Activated T-helper 9 cell treated with anti-CD3 and anti-CD28 coated beads, Interleukin-2, amount 50 U/mL, for 16 hours (primary cell): ENCODE measurements at places on chromosomes 6 and 20.
A peak's percentile ranks its signal among the peaks of the same experiment; 100 is the strongest.

- no peak for DNase-seq
Observed at GRCh38 chr6:83119742-83120300, 52.4 kb downstream of the DOP1A start.

GRCh38 chr6:34663831-34664255 lies 32.7 kb downstream of the ILRUN start:
- DNase-seq = no peak

DNA sequence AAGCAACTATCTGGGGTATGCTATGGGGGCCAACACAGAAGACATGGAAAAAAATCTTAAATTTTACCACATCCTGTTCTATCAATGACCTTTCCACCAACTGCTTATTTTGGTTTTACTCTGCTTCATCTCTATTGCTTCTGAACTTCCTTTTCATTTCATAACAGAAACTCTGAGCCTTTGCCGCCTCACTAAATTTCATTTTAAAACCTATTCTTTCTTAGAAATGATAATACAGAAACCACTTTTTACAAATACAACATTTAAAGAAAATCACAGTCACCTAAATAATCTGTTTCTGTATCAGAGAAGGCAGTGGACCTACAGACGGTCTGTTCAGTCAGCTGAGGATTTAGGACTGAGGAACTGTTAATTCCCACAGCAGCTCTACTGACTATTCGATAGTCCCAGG lies 117.5 kb downstream of the KCNQ5 start:
- no peak for DNase-seq

DNA sequence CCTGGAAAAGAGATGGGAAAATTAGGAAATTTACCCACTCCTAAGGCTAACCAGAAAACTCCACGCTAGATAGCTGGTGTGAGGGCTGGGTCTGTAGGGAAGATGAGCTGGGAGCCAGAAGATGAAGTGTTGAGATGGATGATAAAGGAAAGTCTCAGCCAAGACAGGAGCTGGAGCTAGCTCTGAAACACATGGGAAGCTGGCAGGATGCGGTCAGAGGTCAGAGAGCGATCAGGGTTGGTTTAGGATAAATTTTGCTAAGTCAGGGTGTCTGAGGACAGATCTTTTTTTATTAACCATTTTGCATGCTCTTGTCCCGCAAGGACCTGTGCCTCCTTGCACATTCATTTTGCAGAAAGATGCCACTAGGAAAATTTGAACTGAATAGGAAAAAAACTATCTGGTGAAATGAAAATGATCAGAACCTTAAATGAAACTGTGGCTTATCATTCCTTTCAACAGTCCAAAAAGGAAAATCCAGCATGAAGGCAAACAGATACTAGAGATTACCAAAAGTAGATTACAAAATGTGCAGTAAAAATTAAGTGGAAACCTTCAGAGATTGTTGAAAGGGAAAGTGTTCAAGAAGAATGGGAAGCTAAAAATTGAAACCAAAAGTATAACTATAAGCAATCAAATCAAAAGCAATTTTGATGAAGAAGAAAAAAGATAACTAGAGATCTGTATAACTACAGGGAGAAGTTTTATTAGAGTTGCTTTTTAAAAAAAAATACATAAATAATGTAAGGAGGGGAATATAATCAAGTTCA lies 10.7 kb upstream of the EDN1 start:
- no peak for DNase-seq

DNA sequence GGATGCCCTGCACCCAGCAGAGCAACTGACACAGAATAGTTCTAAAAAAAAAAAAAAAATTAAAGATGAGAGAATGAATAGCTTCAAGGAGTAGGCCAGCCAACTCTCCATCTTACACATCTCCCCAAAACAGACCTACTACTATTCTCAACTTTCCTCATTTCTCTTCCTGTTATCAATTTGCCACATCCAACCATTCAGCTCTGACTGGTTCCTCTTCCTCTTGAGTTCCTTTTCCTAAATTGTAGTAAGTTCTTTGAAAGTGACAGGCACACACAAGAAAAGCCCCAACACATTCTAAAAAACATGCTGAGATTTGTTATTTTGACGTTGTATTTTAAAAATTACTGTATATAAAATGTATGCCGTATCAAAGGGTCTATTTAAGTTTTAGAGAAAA lies 117.2 kb downstream of the PDSS2 start:
- no peak for DNase-seq

- DNase-seq = no peak
Observed at GRCh38 chr20:62297449-62298227, 5.2 kb upstream of the ADRM1 start.

DNA sequence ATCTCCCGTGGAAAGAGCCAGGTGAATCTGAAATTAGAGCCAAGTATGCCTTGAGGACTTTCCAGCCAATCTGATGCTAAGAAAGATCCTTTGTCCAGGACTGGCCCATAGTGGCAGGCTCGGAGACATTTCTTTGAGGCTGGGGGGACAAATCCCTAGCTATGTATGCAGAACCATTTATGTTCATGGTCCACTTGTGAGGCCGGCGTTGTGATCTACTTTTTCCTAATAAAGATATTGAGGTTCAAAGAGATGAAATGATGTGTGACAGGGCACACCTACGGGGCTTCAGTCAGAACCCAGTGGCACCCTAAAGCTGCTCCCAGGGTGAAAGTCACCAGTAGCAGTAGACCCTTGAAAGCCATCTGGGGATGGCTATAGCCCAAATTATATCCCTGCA lies 120.3 kb upstream of the MAFB start:
- no peak for DNase-seq

DNA sequence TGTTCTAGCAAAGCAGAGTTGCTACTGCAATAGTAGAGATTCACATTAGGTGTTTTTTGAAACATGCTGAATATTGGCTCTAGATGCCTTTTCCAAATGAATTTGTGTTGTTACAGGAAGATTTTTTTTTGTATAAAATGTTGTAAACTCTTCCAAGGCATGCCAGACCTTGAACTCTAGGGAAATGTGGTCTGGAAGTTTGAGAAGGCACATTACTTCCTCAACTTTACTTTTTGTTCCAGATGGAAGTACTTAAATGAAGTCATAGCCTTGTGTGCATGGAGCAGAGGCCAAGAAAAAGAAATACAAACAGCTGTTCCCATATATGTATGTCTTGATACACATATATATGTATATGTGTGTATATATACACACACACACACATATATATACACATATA lies 585.7 kb upstream of the MARCKS start:
- no peak for DNase-seq

DNA sequence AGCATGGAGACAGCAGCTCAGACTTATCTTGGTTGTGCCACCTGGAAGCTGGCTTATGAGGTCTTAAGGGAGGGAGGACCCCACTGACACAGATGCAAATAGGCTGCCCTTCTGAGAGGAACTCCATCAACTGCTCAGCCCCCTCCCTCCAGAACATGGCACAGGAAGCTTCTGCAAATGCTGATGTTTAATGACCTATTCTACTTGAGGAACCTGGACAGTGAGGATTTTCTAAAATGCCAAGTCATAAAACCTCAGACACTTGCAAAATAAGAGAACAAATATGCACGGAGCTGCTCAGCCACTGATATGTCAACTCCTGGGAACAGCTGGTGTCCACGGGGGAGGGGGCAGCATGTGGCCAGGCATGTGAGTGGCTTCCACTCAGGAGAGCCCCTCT lies 3.5 kb downstream of the CST9 start:
- DNase-seq = no peak

DNA sequence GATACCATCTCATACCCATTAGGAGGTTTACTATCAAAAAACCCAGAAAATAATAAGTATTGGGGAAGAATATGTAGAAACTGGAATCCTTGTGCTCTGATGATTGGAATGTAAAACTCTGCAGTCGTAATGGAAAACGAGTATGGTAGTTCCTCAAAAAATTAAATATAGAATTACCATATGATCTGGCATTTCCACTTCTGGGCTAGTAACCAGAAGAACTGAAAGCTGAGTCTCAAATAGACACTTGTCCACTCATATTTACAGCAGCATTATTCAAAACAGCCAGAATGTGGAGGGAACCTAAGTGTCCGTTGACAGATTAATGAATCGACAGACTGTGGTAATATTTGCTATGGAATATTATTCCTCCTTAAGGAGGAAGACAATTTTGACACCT lies 44.3 kb downstream of the FOXC1 start:
- DNase-seq = no peak

- no peak for DNase-seq
Observed at GRCh38 chr6:87806635-87807034, 104.6 kb upstream of the AKIRIN2 start.

DNA sequence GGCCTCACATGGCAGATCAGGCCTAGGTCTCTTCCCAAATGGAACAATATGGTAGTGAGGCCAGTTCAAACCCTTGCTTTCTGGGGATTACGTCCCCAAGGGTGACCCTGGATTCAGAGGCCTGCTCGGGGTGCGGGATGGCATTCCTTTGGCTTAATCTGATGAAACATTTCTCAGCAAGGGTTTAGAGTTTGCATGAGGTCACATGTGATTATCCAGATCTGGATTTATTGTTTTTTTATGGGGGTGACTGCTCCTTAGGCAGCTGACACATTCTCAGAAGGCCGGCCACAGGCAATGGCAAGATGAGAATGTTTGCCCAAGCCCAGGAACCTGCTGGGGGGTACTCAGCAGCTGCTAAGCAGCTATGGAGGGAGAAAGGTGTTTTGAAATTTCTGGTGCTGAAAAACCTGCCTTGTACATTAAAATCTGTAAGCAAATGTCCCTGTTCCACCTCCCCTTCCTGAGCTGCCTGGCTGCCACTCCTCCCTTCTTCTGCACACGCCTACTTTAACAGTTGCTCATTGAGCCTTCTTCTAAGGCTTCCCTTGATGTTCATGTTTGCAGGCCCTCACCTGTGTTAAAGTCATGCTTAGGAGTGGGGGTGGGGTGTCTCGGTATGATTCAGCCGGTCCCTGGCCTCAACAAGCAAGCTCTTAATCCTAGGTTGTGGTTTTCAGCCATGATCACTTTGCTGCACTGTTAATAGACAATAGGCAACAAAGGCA lies 37.9 kb upstream of the FUCA2 start:
- no peak for DNase-seq

DNA sequence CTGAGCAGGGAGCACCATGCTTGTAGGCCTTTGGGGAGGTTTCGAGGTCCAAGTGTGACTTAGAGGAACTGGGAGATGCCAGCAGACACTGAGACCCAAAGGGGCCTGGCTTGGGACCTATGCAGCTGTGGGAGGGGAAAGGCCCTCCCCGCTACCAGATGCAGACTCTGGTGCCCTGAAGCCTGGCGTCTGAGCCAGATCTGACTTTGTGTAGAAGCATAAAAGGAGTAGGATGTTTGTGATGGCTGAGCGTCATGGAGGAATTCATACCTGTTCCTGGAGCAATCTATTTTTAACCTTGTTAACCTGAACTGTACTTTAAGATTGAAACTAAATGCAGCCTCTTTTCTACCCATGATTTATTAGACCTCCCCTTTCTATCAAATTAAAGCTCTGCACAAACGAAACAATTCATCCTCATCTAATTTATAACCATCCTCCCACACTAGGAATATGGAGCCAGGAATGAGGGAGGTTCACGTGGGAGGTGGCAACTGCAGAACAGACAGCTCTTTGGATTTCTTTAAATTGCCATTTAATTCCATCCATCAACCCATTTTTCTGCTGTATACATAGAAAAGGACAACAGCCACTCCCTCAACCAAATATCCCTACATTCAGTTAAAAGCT lies 172.6 kb upstream of the AGPAT4 start:
- no peak for DNase-seq

- no peak for DNase-seq
Observed at GRCh38 chr20:11921321-11921720, 3.6 kb downstream of the BTBD3 start.

DNA sequence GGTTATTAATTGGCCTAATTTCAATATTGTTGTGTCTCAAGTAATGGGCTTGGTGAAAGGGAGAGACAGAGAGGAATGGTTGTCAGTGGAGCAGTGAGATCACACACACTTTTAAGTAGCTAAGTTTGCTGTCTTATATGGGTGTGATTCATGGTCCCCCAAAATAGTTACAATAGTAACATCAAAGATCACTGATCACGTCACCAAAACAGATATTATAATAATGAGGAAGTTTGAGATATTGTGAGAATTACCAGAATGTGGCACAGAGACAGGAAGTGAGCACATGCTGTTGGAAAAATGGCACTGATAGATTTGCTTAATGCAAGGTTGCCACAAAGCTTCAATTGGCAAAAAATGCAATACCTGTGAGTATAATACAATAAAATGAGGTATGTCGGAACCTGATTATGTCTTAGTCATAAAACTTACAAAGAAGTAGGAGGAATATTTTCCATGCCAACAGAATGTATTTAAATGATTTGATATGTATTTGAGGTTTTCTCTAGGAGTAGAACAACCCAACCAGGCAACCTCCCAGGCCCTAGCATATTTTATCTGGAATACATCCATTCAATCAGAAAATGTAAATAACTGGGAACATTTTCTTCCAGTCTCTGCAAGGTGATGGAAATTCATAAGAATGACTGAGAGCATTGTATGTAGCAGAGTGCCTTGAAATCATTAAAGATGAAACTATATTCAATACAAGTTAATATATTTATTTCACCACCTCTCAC lies 167.8 kb downstream of the CARMIL1 start:
- DNase-seq = no peak

DNA sequence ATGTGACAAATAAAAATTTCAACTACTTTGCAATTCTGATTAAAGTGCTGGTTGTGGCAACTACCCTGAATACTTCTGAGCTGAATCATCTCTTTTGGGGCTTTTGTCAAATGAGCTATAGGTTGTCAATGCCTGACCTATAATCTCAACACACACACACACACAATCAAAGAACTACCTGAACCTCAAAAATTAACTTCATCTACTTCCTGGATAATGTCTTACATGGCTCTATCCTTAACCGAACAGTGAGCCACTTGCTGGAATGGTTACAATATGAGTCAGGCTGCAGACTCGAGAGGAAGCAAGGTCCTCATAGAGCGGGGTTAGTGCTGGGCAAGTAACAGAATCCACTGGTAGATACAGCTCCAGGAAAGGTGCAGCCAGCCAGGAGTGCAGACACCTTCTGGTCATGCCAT lies 70.6 kb upstream of the DST start:
- DNase-seq = no peak

GRCh38 chr20:53609491-53610445 lies 16.1 kb upstream of the ZNF217 start:
- DNase-seq = peak; percentile 58

GRCh38 chr6:156889469-156889868 lies 112.3 kb downstream of the ARID1B start:
- no peak for DNase-seq

DNA sequence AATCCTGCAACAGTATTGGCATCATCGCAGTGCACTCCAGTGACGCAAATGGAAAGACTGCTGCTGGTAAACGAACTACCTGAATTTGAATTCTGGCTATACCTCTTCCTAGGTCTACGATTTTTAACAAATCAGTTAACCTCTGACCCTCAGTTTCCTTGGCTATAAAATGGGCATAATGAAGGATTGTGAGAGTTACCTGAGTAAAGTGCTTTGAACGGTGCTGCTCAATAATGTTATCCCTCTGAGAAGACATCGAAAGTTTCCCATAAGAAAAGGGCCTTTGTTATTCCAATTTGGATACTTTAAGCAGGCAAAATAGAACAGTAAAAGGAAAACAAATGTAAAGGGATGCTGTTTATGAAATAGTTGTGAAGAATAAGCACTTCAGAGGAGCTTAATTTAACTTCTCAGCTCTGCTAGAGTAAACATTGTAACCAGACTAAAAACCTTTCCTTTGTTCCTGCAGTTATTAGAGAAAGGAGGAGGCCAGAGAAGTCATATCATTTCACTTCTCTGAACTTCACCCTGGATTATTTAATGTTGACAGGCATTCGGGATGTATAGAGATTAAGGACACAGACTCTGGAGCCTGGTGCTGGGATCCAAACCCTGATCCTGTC lies 5.8 kb downstream of the SGK1 start:
- no peak for DNase-seq

- DNase-seq = no peak
Observed at GRCh38 chr6:117508450-117508971, 26.0 kb downstream of the DCBLD1 start.
